Neural crest cell (in vitro differentiated cells): ENCODE measurements at places on chromosomes 1 and 21. TPM values are rescaled to one million over a fixed set of nuclear protein-coding genes. Genes with fewer than 3 reads are reported as not detected.

Gene EPS15
- 41.3 and 41.6 TPM in 2 replicates for total RNA-seq

DNA sequence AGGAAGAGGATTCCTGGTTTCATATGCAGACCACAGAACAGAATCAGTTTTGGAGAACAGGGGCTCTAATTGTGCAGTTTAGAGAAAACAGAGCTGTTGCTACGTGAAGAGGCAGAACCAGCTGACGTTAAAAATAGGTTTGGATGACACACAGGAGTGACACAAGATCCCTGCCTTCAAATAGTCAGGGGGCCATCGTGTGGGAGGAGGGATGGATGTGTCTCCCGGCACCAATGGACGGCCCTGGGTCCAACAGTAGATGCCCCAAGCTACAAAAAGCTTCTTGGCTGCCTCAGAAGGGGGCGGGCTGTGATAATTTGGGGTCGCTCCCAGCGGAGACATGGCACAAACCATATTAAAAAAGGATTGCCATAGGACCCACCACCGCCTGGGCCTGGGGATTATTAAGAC, 87.8 kb downstream of the MRPL37 start:
- no peaks in the 10 kb centered on the region for H3K36me3 ChIP-seq
- peaks cover 66% of the 10 kb centered on the region for H3K4me1 ChIP-seq
- H3K27ac ChIP-seq = peak overlapping the region; percentile 48
- peak overlapping the region; percentile 23 for H3K4me3 ChIP-seq

DNA sequence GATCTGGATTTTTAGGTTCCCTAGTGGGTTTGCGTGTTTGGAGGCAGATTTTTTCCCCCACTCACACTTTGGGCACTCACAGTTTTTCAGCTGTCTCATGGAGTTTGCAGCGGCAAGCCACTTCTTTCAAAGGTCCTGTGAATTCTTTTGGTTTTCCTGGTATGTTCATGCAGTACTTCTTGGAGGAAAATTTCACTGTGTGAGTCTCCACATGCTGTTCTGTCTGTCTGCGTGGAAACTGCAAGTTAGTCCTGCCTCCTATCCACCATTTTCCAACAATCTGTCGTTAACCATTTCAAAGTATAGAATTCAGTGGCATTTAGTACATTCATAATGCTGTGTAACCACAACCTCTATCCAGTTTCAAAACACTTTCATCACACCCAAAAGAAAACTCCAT, 793 bp upstream of the FMO1 start:
- H3K36me3 ChIP-seq = no peaks in the 10 kb centered on the region
- DNase-seq = no peak
- no peak overlapping the region for H3K4me3 ChIP-seq
- no peak overlapping the region for H3K27ac ChIP-seq
- peaks cover 37% of the 10 kb centered on the region for H3K27me3 ChIP-seq

DNA sequence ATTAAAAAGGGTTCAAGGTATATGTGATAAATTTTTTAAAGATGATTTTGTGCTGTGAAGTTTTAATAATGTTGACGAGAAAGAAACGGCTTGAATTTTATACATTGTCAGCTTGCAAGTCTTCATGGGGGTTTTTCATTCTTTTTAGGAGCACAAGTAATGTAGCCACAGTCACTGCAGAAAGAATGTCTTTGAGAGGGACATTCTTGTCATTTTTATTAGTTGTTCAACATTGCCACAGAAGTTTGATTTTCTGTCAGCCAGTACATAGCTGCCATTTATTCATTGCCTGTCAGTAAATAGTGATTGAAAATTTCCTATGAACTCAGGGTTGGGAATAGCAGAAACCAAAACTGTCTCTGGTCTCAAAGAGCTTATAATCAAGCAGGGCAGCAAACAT, 156.3 kb downstream of the DHRS3 start:
- H3K27ac ChIP-seq = no peak overlapping the region
- no peak for DNase-seq
- peaks cover 3% of the 10 kb centered on the region for H3K36me3 ChIP-seq
- H3K4me1 ChIP-seq = peaks cover 7% of the 10 kb centered on the region
- H3K4me3 ChIP-seq = no peak overlapping the region
- H3K27me3 ChIP-seq = no peaks in the 10 kb centered on the region
